Ecto neural progenitor cell (in vitro differentiated cells): ENCODE measurements at places on chromosomes 2 and 18.

DNA sequence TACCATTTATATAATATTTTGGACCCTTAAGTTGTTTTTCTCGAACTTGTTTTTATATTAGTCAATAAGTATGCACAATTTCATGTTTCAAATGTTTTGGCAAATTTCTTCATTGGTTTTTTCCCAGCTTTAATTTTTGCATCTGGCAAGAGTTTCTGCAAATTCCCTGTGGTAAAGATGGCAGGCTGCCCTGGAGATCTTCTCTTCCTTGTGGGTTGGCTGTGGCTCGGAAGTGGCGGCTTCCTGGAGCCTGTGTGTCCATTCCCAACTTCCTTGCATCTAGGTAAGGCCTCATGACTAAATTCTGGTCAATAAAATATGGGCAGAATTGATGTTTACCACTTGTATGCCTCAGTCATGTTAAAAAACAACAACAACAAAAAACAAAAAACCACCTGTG lies 818.6 kb downstream of the EPHA4 start:
- DNase-seq: no peak

- no peak for DNase-seq
Measured at GRCh38 chr2:62774555-62775366, 69.2 kb downstream of the EHBP1 start.

DNA sequence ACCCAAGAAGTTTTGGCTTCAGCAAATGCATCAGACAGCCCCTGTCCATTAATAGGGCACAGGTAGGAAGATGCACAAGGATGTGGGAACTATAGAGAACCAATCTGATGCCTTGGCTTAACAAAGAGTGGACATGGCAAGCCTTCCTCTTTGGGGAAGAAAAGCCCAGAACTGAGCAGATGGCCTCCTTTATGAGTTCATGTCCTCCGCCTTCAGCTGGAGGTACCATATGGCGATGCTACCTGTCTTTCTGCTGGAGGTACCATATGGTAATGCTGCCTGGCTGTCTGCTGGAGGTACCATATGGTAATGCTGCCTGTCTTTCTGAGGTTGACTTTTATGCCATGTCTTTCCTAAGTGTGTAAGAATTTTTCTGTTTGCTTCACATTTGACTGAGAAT lies 6.0 kb downstream of the RETREG2 start:
- DNase-seq: no peak

- DNase-seq: no peak
Measured at GRCh38 chr2:200165687-200166086, 140.8 kb upstream of the SPATS2L start.

- no peak for DNase-seq
Measured at GRCh38 chr2:86825036-86825692, 34.5 kb upstream of the CD8A start.

DNA sequence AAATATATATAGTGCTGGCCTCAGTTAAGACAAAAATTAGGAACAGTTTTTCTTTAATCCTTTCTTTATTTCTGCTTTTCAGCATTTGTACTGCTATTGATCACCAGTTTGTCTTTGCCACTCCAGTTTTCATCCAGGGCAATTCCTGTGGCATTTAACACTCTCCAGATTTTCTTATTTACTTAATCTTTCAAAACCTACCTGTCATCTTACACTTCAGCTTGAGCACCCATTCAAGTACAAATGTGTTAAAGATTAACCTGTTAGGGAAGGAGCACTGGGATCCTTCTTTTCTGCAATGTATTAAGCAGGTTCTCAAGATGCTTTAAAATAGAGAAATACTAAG lies 101.8 kb upstream of the SCN1A start:
- DNase-seq: no peak
